Pancreas (tissue), 10 donors: ENCODE measurements at places on chromosomes 4 and X. TPM values are rescaled to one million over a fixed set of nuclear protein-coding genes. Genes with fewer than 3 reads are reported as not detected.
A peak's percentile ranks its signal among the peaks of the same experiment; 100 is the strongest.

Gene FAM184B
- not detected for total RNA-seq

Gene RPL34
- total RNA-seq = 1,096 TPM

Gene PCYT1B
- 2.9 TPM for total RNA-seq

Gene ARHGEF38
- total RNA-seq = 12.2 TPM

Gene HSFX3
- not detected for total RNA-seq

Gene SPIN2A
- 0.18 TPM for total RNA-seq

Gene PQBP1
- 48.8 TPM for total RNA-seq

Gene CYP4V2
- 29.8 TPM for total RNA-seq

- DNase-seq = no peak
- H3K4me3 ChIP-seq = no peak overlapping the region
- H3K27me3 ChIP-seq = no peaks in the 10 kb centered on the region
Measured at GRCh38 chrX:74242484-74243138, 61.4 kb upstream of the ZCCHC13 start.

DNA sequence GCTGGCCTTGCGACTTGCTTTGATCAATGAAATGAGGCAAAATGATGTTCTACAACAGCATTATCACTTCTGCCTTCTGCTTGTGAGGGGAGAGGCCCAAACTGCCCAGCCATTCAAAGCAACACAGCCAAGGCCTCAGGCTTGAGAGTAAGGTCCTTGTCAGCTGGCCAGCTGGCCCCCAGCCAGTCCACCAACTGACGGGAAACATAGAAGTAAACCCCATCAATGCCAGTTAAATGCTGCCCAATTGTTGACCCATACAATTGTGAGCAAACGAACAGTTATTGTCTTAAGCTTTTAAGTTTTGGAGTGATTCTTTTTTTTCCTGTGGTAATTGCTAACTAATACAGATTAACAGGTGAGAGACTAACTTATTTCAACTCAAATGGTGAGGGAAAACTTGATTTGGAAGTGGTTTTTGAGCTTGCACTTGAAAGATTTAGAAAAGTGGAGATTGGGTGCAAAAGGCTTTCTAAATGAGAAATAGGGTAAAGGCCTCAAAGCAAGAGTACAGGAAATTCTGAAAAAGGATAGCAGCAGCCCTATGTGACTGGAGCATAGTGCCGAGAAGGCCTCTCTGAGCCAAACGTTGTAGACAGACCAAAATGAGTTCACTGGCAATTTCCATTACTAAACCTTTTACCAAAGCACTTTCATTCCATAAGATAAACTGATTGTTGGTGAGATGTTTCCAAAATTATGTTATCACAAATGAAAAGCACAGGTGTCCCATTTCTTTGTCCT lies 66.9 kb downstream of the ARHGEF38 start:
- no peaks in the 10 kb centered on the region for H3K27me3 ChIP-seq
- H3K36me3 ChIP-seq = no peaks in the 10 kb centered on the region
- H3K4me3 ChIP-seq = no peak overlapping the region

DNA sequence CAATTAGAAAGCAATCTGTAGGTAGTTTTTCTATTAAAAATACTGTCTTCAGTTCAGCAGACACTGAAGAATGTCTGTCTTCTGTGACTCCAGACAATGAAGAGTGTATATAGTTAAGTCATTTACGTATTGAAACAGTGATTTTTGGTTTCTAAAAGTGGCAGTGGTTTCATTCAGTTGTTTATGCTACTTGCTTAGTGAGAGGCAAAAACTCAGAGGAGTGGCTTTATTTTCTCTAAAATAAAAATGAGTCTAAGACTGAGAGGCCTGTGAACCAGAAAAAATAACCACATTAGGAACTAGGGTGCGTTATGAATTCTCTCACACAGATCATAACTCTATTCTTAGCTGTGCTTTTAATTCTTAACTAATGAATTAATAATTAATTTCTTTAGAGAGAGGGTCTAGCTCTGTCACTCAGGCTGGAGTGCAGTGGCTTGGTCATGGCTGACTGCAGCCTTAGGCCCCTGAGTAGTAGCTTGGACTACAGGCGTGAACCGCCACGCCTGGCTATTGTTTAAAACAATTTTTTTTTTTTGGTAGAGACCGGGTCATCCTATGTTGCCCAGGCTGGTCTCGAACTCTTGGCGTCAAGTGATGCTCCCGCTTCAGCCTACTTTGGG lies 31.4 kb downstream of the FREM3 start:
- H3K27ac ChIP-seq = no peak overlapping the region
- H3K36me3 ChIP-seq = no peaks in the 10 kb centered on the region
- no peak overlapping the region for H3K4me3 ChIP-seq
- H3K27me3 ChIP-seq = no peaks in the 10 kb centered on the region
- peaks cover 4% of the 10 kb centered on the region for H3K4me1 ChIP-seq
- no peak for DNase-seq

DNA sequence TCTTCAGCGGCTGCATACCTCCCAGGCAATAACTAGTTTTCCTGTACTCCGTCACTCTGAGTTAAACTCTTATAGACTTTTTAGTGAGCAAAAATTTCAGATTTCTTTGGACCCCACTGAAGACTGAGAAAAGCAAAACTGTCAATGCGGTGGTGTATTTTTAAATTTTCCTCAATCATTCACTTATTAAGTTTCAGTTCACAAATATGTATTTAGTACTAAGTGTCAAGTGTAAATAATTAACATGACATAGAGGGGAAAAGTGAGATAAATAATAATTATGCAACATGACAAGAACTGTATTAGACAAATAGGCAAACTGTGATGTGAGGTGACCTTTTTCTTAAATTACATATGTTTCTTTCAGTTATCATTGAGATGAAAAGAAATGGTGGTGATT lies 124.4 kb downstream of the NAF1 start:
- no peaks in the 10 kb centered on the region for H3K4me1 ChIP-seq
- no peaks in the 10 kb centered on the region for H3K36me3 ChIP-seq
- H3K27ac ChIP-seq = no peak overlapping the region
- H3K4me3 ChIP-seq = no peak overlapping the region
- H3K27me3 ChIP-seq = no peaks in the 10 kb centered on the region
- no peak for DNase-seq

DNA sequence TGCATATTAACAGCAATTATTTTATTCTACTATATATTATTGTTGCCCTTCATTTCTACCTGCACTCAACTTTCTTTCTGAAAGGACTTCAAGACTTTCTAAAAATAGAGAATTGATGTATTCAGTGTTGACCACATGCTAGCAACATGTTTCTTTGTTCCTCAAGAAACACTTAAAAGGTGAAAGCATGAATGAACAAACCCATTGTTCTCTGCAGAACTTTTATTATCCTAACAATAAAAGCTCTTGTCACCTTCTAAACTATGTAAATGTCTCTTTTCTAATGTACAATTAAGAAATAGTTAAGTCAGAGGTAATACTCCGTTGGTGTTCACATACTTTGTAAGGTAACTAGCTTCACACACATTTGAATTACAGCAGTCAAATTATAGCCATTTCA lies 638.7 kb downstream of the FSTL5 start:
- no peak overlapping the region for H3K4me3 ChIP-seq
- H3K27ac ChIP-seq = no peak overlapping the region
- H3K4me1 ChIP-seq = no peaks in the 10 kb centered on the region
- DNase-seq = no peak
- no peaks in the 10 kb centered on the region for H3K36me3 ChIP-seq

- DNase-seq = no peak
- H3K27me3 ChIP-seq = peaks cover 3% of the 10 kb centered on the region
- H3K4me1 ChIP-seq = peaks cover 5% of the 10 kb centered on the region
- H3K4me3 ChIP-seq = no peak overlapping the region
Measured at GRCh38 chr4:110484029-110484428, 8.1 kb downstream of the ENPEP start.

DNA sequence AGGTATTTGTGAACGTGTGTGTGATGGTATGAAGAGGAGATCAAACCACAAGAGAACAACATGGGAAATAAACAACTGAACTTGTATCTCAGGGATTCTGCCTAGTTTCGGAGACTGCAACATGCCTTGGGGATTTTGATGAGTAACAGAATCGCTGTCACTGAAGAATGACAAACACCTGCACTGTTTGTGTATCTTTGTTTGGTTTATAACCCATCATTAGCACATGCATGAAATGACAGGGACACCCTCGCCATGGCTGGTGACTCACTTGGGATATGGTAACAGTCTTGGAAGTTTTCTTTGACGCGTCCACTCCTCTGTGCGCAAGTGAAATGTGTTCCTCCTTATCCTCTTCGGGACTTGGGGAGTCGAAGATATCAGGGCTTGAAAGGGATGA lies 30.3 kb upstream of the MAP3K15 start:
- H3K27me3 ChIP-seq = peaks cover 9% of the 10 kb centered on the region
- no peaks in the 10 kb centered on the region for H3K36me3 ChIP-seq
- H3K4me3 ChIP-seq = no peak overlapping the region
- no peaks in the 10 kb centered on the region for H3K4me1 ChIP-seq
- no peak overlapping the region for H3K27ac ChIP-seq

DNA sequence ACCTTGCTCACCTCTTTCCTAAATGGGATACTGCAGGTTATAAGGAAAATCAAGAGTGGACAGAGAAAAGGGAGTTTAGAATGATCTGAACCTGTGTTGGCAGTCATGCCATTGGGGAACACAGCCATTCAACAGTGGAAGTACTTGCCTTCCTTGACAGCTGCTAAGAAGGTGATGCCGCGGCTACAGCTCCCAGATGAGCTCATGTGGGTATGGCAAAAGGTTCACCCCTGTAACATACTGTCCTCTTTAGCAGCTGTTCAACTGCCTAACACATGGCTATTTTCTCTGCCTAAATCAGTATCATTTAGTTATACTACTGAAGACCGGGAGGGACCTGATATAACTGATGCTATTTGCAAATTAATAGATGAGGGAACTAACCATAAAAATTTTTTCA lies 76.8 kb downstream of the DCHS2 start:
- no peaks in the 10 kb centered on the region for H3K36me3 ChIP-seq
- no peaks in the 10 kb centered on the region for H3K4me1 ChIP-seq

GRCh38 chrX:24561121-24561520 lies 86.0 kb downstream of the PCYT1B start:
- H3K36me3 ChIP-seq = no peaks in the 10 kb centered on the region
- H3K4me3 ChIP-seq = no peak overlapping the region
- H3K4me1 ChIP-seq = no peaks in the 10 kb centered on the region
- DNase-seq = no peak
- H3K27ac ChIP-seq = no peak overlapping the region

- no peak for DNase-seq
- peak overlapping the region; percentile 34 for H3K4me3 ChIP-seq
- H3K4me1 ChIP-seq = no peaks in the 10 kb centered on the region
- H3K27me3 ChIP-seq = no peaks in the 10 kb centered on the region
- H3K27ac ChIP-seq = no peak overlapping the region
Measured at GRCh38 chr4:118850488-118851173, 14.7 kb upstream of the SEC24D start.

DNA sequence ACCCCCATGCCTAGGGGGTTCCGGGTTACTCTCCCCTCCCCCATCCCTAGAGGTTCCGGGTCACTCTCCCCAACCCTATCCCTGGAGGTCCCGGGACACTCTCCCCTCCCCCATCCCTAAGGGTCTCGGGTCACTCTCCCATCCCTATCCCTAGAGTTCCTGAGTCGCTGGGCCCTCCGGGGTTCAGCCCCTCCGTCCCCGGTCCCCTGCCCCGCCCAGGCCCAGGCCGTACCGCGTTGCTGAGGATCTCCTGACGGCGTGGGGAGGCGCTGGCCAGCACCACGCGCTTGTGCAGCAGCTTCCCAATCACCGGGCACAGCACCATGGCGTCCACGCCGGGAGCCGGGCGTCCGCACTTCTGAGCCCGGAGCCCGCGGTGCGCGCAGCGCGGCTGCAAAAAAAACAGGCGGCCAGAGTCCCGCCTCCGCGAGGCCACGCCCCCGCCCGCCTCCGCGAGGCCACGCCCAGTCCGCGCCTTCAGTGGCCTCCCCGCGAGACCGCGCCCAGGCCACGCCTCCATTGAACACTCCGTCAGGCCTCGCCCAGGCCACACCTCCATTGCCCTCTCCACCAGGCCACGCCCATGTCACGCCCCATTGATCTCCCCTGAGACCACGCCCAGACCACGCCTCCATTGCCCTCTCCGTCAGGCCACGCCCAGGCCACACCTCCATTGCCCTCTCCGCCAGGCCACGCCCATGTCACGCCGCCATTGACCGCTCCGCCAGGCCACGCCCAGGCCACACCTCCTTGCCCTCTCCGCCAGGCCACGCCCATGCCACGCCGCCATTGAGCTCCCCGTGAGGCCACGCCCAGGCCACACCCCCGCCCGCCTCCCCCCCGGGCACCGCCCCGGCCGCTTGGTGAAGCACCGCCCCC lies at the start of gene ASMTL:
Gene ASMTL (minus strand): TSS at position 394 of the 879 bp plus-strand sequence. CDS start 69 bp downstream, at position 325.
- peak within 1 kb of the TSS; percentile 68 for H3K27ac ChIP-seq
- peaks cover 4% of the 10 kb centered on the region for H3K4me1 ChIP-seq
- H3K36me3 ChIP-seq = no peaks in the 10 kb centered on the region
- no peaks in the 10 kb centered on the region for H3K27me3 ChIP-seq
- DNase-seq = peak; percentile 99

DNA sequence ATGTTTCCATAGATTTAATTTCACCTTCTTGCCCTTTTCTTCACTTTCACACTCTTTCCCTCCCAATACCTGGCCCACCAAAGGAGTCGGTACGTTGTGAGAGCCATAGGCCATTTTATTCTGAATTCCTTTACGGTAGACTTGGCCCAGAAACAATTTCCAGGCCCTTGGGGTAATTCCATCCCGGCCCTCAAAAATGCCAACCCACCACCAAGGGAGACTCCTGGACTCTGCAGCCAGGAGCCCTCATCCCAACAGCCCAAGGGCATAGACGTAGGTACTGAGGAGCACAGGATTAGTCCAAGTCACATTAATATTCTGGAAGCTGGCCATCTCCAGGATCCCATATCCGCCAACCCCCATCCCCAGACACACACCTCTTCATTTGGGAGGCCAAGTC lies 102.9 kb downstream of the LIMCH1 start:
- no peaks in the 10 kb centered on the region for H3K27me3 ChIP-seq
- H3K4me3 ChIP-seq = no peak overlapping the region
- no peak overlapping the region for H3K27ac ChIP-seq

GRCh38 chr4:177116161-177116560 lies 193.5 kb upstream of the NEIL3 start:
- H3K4me1 ChIP-seq = no peaks in the 10 kb centered on the region
- DNase-seq = no peak
- H3K4me3 ChIP-seq = no peak overlapping the region
- no peaks in the 10 kb centered on the region for H3K36me3 ChIP-seq
- no peak overlapping the region for H3K27ac ChIP-seq

DNA sequence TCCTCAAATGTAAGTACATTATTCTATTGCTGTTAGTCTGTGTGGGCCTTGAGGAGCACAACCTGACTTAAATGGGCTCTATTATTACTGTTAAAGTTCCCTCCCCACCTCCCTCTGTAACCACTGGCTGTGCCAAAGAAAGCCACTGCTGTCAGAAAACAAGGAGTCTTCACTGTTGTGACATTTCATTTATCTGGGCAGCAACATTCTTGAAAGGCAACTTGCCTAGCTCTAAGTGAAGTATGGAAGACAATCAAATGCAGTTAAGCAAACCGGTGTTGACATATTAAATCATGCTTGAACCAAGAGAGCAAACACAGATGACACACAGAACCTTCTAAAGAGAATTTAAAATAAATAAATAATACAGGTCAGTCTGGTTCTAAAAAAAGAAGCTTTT lies 81.0 kb downstream of the EPHA5 start:
- H3K27me3 ChIP-seq = no peaks in the 10 kb centered on the region
- H3K36me3 ChIP-seq = no peaks in the 10 kb centered on the region
- H3K4me1 ChIP-seq = no peaks in the 10 kb centered on the region

- H3K36me3 ChIP-seq = no peaks in the 10 kb centered on the region
- no peaks in the 10 kb centered on the region for H3K27me3 ChIP-seq
- H3K4me3 ChIP-seq = no peak overlapping the region
- DNase-seq = no peak
Measured at GRCh38 chr4:74541667-74542066, 96.7 kb downstream of the AREG start.

- no peak overlapping the region for H3K4me3 ChIP-seq
- H3K4me1 ChIP-seq = peaks cover 13% of the 10 kb centered on the region
- no peak overlapping the region for H3K27ac ChIP-seq
- H3K36me3 ChIP-seq = no peaks in the 10 kb centered on the region
Measured at GRCh38 chr4:109969919-109970318, 57.2 kb downstream of the EGF start.
